ENCODE measurements at places on chromosomes 4 and X.
A peak's percentile ranks its signal among the peaks of the same experiment; 100 is the strongest.

GRCh38 chrX:29691044-29691443, 524.3 kb upstream of the MAGEB2 start:
- no peak for DNase-seq

DNA sequence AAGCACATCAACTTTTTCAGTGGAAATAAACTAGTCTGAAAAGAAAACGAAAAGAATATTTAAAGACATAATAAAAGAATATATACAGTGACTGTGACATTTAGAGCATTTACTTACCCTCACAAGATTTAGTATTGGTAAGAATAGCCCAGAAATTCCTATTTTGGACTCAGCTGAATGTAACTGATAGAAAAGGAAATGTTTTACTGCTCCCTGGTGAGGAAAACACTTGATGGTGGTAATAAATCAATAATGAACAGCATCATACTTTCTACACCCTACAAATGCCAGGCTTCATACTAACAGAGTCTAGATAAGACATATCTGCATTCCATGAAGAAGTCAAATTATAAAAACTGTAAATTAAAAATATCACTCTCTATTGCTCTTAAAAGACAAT, 753.5 kb upstream of the PCDH10 start:
- DNase-seq, result no peak

DNA sequence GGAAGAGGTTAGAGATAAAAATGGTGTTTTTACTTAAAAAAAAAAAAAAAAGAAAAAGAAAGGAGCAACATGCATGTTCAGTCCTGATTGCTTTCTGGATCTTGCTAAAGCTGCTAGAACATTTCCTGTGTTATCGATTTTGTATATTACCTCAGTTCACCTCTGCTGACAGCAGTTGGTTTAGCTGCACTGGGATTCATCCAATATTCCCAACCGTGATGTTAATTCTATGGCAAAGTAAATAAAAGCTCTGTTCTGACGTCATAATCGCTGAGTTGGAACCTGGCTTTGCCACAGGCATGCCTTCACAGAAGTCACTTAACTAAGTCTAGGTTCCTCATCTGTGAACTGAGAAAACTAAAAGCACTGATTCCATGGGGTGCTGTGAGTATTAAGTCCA, 90.7 kb upstream of the SORBS2 start:
- no peak for DNase-seq

DNA sequence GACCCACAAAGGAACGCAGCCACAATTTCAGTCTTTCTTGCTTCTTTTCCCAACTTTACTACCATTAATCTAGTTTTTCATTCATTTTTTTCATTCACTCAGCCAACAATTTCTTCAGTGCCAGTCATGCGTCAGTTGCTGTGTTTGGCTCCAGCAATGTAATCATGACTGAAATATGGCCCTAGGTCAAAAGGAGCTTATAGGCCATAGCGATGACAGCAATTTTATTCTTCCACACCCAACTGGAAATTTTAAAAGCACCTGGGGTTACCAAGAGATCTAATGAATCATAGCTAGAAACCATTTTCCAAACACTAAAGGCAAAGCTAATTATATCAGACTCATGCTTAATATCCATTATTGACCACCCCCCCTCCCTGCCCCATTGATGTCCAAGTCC, 29.8 kb upstream of the C1QTNF7 start:
- peak; percentile 16 for DNase-seq

GRCh38 chrX:154115071-154115470, 17.6 kb upstream of the MECP2 start:
- no peak for DNase-seq

GRCh38 chr4:123599061-123599919, 202.7 kb downstream of the SPRY1 start:
- no peak for DNase-seq

- no peak for DNase-seq
Observed at GRCh38 chr4:142959173-142959572, 113.1 kb upstream of the INPP4B start.

DNA sequence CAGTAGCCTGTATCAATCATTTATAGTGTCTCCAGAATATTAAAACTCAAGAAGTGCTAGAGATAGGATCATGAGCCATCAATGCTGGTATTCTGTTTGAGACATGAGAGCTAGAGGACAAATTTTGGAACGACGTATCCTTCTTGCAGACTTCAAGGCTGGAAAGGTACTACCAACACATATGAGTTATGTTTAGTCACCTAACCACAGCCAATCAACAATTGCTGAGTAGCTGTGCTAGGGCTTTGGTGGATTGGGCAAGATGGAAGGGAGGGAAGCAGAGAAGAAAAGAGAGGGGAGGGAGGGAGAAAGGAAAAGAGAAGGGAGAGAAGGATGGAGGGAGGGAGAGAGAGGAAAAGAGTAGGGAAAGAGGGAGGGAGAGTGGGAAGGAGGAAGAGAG, 21.6 kb upstream of the RAI2 start:
- no peak for DNase-seq

GRCh38 chrX:155880586-155881157, 473 bp upstream of the VAMP7 start:
- peak; percentile 26 for DNase-seq

Data from ELR (cell line).